ENCODE measurements at places on chromosomes 5 and 9.

- DNase-seq, result no peak
Observed at GRCh38 chr9:13158986-13159385, 120.5 kb downstream of the MPDZ start.

GRCh38 chr9:105419816-105420597 lies 27.8 kb upstream of the FSD1L start:
- no peak for DNase-seq

DNA sequence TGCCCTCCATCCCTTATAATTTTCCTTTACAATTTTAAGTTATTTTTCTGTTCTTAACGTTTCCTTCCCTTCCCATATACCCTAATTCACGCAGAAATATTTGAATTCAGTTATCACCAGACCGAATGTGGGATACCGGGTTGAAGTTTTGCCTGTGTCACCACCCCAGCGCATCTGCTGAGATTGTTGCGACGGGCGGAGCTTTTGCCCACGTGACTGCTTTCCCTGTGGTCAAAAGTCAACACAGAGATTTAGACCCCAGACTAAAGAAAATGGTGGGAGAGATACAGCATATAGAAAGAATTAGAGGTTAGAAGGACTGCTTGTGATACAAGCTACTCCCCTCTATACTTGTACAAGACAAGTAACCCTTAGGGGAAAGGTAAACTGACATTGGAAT lies 326.4 kb upstream of the CTNND2 start:
- DNase-seq, result no peak

DNA sequence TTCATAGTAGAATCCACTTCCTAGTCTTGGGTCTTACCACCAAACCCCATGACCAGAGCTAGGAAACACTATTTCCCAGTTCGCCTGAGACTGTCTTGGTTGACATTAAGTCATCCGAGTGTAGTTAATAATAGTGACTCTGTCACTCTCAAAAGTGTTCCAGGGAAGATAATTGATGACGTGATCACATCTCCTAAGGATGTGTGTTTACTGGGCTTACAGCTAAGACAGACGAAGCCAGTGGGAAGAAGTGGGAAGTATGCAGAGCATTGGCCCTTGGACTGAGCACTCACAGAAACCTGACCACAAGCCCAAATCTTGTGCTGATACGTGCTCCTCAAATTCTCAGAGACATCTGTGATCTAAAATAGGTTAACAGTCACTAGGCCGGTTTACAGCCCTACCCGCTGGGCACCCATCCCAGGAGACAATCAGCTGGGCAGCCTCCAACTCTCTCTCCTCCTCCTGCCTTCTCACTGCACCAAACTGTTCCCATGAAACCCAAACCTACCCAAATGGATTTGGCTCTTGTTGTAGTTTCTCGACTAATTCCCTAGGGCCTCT lies 316.6 kb downstream of the TLE1 start:
- no peak for DNase-seq

- no peak for DNase-seq
Observed at GRCh38 chr5:87099968-87100367, 167.7 kb upstream of the RASA1 start.

DNA sequence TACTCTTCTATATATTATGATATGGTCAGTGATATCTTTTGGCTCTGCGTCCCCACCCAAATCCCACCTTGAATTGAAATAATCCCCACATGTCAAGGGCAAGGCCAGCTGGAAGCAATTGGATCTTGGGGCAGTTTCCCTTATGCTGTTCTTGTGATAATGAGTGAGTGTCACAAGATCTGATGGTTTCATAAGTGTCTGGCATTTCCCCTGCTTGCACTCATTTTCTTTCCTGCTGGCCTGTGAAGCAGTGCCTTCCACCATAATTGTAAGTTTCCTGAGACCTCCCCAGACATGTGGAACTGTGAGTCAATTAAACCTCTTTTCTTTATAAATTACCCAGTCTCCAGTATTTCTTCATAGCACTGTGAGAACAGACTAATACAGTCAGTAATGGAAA lies 45.0 kb upstream of the TNC start:
- DNase-seq, result no peak

DNA sequence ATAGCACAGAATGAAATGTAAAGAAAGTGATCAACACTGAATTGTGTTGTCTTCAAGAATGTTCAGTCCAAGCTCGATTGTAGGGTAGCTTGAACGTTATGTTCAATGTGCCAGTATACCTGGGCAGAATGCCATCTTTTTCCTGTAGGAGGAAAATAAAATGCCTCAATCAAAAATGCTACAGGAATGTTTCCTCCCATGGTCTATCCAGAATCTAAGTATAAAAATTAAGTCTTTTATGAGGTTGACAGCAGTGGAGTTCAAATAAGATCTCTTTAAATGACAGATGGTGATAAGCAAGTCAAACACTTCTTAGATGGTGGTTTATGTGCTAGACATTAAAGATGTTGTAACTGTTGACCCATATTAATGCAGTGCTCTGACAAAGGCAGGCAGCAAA lies 488.6 kb downstream of the CSNK1G3 start:
- no peak for DNase-seq

GRCh38 chr5:142316051-142316450 lies 8.8 kb downstream of the SPRY4 start:
- no peak for DNase-seq

DNA sequence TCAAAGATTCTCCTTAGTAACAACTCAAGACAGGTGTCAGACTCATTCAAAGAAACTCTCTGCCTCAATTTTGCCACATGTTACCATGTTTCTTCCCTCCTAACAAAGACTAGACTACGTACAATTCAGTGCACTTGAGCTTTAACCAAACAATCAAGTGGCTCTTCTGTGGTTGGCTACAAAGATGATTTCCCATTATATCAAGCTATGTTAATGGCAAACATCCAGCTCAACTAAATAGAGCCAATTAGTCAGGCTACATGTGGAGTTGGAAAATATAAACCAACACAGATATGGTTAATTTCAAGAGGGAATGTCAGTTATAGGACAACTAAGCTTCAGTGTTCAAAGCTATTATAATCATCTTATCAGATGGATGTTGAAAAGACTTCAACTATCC lies 29.2 kb upstream of the ADRA1B start:
- DNase-seq, result no peak

DNA sequence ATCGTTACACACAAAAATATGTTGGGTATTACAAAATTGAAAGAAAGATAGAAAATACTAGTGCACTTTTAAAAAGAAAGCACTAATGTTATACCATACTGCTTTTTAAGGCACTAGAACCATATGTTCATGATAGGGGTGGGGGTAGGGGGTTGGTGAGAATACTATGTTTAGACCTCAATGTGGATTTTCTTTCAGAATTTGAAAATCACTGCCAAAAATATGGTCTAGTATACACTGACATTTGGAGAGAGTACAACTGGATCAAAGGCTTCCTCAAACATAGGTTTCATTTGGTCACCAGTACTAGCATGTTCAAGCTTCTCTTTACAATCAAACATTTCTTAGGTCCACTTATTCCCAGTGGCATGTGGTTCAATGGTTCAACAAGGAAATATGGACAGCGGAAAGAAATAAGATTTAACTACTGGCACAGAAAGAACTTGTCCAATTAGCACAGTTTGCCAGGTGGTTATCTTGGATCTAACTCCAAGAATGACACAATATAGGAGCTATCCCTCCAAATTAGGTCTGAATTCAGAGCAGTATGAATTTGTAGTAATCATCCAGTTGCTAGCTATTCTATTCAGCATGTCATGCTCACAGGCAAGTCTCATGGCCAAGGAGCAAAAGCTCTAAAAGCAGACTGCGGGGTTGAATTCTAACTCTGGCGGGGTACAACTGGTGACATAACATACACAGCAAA lies 139.3 kb downstream of the SLC24A2 start:
- no peak for DNase-seq

DNA sequence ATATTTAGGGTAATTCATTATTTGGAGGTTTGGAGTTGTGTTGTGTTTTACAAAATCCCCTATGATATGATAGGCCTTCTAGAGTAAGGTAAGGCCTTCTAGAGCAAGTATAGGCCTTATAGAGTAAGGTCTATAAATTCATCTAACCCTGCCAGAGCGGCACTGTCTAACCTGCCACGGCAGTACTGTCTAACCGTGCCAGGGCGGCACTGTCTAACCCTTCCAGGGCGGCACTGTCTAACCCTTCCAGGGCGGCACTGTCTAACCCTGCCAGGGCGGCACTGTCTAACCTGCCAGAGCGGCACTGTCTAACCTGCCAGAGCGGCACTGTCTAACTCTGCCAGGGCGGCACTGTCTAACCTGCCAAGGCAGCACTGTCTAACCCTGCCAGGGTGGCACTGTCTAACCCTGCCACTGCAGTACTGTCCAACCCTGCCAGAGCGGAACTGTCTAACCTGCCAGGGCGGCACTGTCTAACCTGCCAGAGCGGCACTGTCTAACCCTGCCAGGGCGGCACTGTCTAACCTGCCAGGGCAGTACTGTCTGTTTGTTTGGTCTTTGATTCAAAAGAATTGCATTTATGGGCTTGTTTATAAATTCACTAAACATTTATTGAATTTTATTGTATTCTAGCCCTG lies 9.6 kb downstream of the RNF20 start:
- no peak for DNase-seq

GRCh38 chr9:120775859-120776258 lies 17.4 kb downstream of the FBXW2 start:
- no peak for DNase-seq

DNA sequence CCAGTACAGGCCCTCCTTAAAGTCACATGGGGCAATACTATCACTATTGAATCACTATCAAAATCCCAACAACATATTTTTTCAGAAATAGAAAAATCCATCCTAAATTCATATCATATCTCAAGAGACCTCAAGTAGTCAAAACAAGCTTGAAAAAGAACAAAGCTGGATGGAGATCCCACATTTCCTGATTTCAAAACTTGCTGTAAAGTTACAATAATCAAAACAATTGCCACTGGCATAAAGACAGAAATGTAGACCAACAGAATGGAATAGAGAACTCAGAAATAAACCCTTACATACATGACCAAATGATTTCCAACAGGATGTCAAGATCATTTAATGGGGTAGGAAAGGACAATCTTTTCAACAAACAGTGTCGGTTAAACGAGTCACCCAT lies 41.3 kb upstream of the CDKN2AIPNL start:
- DNase-seq, result no peak

DNA sequence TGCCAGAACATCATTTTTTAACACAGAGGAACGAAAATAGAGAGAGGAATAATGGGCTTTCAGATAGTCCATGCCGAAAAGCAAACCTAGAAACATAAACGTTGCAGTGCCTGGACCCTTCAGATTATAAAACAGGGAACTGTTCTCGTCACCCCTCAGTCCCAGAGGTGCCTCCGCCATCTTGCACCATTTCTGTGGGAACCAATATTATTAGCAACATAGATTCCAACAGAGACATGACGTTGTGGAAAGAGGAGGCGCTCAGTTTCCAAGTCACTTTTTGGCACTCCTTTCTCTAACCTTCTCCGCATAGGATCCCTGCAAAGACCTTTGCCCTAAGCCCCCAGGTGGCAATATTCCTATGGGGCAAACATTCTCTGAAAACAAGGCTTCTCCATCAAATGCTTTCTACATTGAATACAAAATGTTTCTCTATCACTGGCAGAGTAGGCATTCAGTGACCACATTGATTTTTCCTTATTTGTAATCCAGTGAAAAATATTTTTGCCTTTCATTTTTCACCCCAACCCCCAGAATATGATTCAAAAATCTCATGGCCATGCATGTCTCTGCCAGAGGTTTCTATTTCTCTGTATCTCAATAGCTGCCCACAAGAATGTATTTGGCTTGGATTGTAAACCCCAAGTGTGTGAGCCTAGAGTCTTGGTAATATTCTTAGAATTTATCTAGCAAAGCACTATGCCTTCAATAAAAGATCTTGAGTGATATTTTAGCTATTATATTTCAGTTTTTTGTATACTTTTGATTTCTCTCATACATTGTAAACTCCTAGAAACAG lies 500.8 kb upstream of the WWC1 start:
- DNase-seq, result no peak

DNA sequence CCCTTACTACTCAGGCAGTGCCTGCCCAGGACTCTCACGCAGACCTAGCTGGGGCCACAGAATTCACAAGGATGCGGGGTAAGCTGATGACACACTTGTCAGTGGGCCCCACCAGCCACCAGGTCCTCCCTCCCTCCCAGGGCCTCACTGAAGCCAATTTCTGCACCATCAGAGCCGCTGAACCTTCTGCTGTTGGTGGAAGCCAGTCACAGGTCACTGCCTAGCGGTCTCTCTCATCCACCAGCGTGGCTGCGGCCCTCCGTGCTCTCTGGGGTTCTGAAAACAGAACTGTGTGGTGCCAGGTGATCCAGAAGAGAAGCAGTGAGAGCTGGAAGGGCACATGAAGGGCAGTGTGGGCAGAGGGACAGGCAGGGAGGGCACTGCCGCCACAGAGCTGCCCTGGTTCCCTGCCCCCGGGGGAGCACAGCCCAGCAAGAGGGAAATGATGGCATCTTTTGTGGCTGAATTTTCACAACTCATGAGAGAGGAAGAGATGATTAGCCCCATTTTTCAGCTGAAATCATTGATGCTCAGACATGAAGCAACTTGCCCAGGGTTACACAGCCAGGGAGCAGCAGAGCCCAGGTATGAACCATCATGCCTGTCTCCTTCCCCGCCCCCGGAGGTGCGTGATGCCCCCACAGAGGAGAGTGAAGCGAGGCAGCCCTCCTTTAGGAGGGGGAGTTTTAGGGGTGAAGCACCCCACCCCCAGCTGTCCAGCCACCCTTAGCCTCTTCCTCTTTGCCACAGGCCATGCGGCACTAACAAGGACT lies 41.4 kb upstream of the CPLX2 start:
- no peak for DNase-seq
